Activated T-helper 17 cell treated with anti-CD3 and anti-CD28 coated beads, Interleukin-2, amount 50 U/mL, for 72 hours (primary cell): ENCODE measurements at places on chromosomes 7 and 10. TPM values are rescaled to one million over a fixed set of nuclear protein-coding genes. Genes with fewer than 3 reads are reported as not detected.

ST8SIA6 gene
- 0.84 TPM for total RNA-seq

CLEC2L gene
- total RNA-seq: not detected

DNA sequence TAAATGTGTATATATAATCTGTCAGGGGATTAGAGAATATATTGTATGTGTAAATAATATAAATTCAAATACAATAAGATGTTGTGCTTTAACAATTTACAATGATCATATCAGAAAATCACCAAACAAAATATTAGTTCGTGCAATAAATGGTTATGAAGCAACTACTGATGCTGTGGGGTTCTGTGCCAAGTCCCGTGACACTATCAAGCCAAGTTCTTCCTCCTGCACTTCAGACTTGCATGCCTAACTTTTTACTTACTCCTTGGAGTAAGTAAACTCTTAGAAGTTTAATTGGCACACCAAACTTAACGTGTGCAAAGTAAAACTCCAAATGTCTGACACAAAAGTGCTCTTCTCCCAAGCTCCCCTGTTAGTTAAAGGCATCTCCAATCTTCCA, 26.5 kb upstream of the TMEM254 start:
- ATAC-seq: no peak

- no peak for ATAC-seq
These were observed 19.6 kb upstream of the CDHR3 start for GRCh38 chr7:105943486-105943885.

DNA sequence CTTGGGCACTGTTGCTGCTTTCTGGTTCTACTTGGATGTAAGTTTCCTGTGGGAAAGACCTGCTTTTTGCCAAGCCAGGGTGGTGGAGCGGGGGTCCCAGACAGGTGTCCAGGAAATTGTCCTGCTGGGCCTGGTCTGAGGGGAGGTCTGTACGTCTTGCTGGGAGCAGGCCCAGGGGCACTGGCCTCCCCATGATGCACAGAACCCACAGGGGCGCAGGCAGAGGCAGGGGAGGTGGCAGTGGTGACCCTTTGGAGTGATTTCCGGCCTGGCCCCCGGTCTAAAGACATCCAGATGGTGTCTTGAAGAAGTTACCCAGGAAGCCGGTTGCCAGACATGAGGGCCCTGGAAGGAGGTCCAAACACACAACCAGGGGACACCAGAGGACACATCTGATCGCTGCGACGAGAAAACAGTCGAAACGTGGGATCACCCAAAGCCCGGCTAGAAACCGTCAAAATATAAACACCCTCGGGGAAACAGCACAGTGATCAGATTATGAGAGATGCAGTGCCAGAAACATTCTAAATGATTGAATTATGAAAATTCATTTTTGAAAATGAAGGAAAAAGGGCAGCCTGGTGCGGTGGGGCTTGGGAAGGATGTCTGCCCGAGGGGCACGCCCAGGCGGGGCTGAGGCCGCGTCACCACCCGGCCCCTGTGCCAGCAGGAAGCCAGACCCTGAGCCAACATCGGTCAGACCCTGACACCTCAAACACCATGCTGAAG, 59.6 kb downstream of the TMEM270 start:
- ATAC-seq: no peak

HOGA1 gene
- total RNA-seq: not detected

- ATAC-seq: peak; percentile 58
These were observed 47.0 kb upstream of the CDK1 start for GRCh38 chr10:60731134-60731885.

DNA sequence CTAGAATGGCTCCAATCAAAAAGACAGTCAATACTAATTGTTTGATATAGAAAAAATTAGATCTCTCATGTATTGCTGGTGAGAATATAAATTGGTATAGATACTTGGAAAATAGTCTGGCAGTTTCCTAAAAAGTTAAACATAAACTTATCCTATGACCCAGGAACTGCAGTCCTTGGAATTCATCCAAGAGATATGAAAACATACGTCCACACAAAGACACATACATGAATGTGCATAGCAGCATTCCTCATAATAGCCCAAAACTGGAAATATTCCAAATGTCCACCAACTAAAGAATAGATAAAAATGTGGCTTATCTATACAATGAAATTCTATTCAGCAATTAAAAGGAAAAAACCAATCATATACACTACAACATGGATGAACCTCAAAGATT, 128.4 kb downstream of the ZFAND4 start:
- ATAC-seq: no peak

GRCh38 chr7:151590071-151590849, 70.6 kb upstream of the RHEB start:
- ATAC-seq: no peak

- ATAC-seq: peak; percentile 45
These were observed 126.9 kb downstream of the SDK1 start for GRCh38 chr7:3427957-3428356.

SFRP4 gene
- not detected for total RNA-seq
